ENCODE measurements at places on chromosomes 3 and 15.

DNA sequence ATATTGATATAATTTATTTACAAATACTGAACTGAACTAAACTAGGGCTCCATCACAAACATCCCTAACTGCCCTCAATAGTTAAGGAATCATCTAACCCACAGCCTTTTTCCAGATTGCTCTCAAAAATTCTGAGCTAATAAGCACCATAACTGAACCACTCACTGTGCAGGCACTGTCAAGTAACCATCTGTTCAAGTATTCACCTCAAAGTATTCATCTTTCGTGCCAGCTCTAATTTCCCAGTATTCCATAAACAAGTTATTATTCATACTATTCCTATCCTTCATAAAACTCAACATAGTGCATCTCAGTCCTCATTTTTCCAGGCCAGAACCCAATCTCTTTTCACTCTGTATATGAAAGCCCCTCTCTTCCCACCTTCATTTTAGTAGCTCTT lies 41.1 kb downstream of the THBS1 start:
- H3K27ac ChIP-seq: no peak overlapping the region
- H3K4me1 ChIP-seq: no peaks in the 10 kb centered on the region
- H3K36me3 ChIP-seq: no peaks in the 10 kb centered on the region

DNA sequence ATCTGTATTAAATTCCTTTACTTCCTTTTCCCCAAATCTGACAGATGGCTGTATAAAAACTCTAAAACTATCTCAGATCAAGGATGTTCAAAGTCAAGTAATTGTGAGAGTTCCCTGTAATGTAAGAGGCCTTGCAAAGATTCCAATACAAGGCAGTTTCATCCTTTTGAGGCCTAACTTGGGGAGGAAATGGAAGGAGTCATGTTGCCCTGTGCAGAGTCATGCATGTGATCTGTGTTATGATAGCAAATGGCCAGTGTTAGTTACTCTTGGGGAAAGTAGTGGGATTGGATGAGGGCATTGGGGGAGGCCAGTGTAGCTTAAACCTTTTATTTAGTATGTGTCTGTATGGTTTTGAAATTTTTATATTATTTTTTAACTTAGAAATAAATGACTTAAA lies 23.7 kb upstream of the FBXL22 start:
- no peak overlapping the region for H3K4me3 ChIP-seq
- peaks cover 9% of the 10 kb centered on the region for H3K36me3 ChIP-seq

DNA sequence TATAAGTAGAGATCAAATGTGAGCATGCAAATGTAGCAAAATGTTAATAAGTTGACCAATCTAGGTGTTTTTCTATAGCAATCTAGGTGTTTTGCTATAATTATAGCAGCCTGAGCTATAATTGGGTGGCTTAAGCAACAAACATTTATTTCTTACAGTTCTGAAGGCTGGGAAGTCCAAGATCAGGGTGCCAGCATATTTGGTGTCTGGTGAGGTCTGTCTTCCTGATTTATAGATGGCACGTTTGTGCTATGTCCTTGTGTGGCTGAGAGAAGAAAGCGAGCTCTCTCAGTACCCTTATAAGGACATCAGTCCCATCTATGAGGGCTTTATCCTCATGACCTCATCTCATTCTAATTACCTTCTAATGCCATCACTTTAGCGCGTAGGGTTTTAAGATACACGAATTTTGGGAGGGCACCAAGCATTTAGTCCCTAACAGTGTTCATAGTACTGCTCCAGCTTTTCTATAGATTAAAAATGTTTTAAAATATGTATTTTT lies 171.1 kb downstream of the GHSR start:
- H3K27me3 ChIP-seq: no peaks in the 10 kb centered on the region
- peak overlapping the region; percentile 58 for H3K27ac ChIP-seq
- no peak for DNase-seq
- H3K36me3 ChIP-seq: no peaks in the 10 kb centered on the region

GRCh38 chr15:95371664-95372063 lies 958.8 kb upstream of the NR2F2 start:
- no peak overlapping the region for H3K27ac ChIP-seq
- H3K36me3 ChIP-seq: no peaks in the 10 kb centered on the region
- DNase-seq: no peak
- no peaks in the 10 kb centered on the region for H3K4me1 ChIP-seq
- no peak overlapping the region for H3K4me3 ChIP-seq

GRCh38 chr3:37096288-37096687 lies 78.1 kb downstream of the LRRFIP2 start:
- no peak overlapping the region for H3K27ac ChIP-seq
- no peaks in the 10 kb centered on the region for H3K36me3 ChIP-seq
- peaks cover 7% of the 10 kb centered on the region for H3K4me1 ChIP-seq
- H3K27me3 ChIP-seq: no peaks in the 10 kb centered on the region
- no peak for DNase-seq
- no peak overlapping the region for H3K4me3 ChIP-seq

DNA sequence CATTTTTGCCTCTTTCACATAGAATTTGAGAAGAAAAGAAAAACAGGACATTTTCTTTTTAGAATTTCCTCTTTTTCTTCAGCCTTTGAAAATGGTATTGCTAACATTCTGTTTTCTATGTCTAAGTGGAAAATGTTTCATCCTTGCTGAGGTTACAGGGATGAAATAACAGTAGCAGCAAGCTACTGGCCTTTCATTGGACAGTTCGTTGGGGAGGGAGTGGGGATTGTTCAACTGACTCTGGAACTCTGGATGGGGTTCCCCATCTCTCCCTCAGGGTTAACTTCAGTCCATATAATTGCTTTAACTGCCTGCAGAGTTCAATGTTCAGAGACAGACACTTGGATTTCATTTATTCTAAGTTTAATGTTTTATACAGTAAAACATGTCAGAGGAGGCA lies 346.0 kb downstream of the NLGN1 start:
- H3K36me3 ChIP-seq: no peaks in the 10 kb centered on the region
- H3K27me3 ChIP-seq: no peaks in the 10 kb centered on the region
- no peak for DNase-seq
- H3K4me3 ChIP-seq: no peak overlapping the region
- no peak overlapping the region for H3K27ac ChIP-seq

DNA sequence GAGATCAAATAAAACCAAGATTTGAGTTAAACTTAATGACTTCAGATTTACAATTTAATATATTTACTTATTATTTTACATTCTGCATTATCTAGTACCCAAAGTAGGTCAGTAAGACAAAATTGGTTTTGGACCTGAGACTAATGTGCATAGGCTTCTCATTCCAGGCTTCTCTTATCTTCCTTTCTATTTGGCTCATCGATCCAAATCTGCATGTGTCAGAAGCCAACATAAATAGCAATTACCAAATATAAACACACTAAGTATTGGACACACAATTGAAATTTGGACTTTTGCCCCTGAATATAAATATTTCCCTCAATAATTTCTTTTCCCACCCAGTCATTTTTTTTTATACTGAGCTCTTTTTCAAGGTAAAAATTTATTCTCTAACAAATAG lies 290.6 kb upstream of the ARHGEF26 start:
- H3K27me3 ChIP-seq: no peaks in the 10 kb centered on the region
- H3K36me3 ChIP-seq: no peaks in the 10 kb centered on the region
- no peak overlapping the region for H3K4me3 ChIP-seq
- DNase-seq: no peak
- no peaks in the 10 kb centered on the region for H3K4me1 ChIP-seq
- H3K27ac ChIP-seq: no peak overlapping the region

DNA sequence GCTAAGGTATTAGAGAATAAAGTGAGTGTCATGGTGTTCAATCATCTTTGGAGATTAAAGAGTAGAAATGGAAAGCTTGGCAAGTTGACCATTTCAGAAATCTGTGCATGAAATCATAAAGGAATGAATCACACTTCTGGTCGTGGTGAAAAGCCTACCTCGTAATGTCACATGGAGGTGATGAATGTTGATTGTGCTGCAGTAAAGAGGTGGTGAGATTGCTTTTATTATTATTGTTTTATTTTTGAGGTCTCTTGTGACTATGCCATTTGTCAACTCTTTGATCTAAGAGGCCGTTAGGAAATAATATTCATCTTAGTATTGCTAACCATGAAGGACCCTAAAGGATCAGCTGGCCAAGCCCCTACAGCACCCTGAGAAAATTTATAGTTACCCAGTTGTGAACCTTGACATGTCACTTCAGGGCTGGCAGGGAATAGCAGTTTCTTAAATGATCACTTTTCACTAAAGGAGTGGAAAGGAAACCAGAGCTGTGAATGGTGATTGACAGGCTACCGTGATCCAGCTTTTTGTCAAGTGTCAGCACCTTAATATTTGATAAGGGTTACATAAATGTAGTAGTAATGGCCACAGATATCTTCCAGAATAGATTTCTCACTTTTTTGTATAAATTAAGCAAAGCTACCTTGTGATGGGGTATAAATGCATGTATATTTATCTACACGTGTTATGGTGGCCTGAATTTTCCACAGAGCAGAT lies 203.9 kb downstream of the PTPRG start:
- H3K27me3 ChIP-seq: no peaks in the 10 kb centered on the region
- H3K36me3 ChIP-seq: no peaks in the 10 kb centered on the region
- no peak for DNase-seq
- no peaks in the 10 kb centered on the region for H3K4me1 ChIP-seq
- H3K4me3 ChIP-seq: no peak overlapping the region
- no peak overlapping the region for H3K27ac ChIP-seq

DNA sequence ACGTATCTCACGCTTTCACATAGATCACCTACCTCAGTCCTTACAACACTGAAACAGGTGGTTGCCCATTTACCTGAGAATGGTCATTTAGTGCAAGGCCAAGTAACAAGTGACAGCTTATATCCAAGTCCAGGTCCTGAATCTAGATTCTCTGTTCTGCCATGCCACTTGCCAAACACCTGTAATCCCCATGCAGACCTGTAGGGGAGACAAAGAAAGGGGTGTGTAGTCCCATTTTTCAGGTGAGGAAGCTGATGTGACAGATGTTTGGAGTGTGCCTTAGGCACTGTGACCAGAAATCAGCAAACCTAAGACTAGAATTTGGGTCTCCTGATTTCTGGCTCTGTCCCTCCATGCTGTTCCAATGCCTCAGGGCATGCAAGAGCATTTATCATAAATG lies 12.7 kb downstream of the ZNF35 start:
- peaks cover 45% of the 10 kb centered on the region for H3K36me3 ChIP-seq
- no peak overlapping the region for H3K27ac ChIP-seq
- H3K4me1 ChIP-seq: no peaks in the 10 kb centered on the region
- DNase-seq: no peak
- no peak overlapping the region for H3K4me3 ChIP-seq

DNA sequence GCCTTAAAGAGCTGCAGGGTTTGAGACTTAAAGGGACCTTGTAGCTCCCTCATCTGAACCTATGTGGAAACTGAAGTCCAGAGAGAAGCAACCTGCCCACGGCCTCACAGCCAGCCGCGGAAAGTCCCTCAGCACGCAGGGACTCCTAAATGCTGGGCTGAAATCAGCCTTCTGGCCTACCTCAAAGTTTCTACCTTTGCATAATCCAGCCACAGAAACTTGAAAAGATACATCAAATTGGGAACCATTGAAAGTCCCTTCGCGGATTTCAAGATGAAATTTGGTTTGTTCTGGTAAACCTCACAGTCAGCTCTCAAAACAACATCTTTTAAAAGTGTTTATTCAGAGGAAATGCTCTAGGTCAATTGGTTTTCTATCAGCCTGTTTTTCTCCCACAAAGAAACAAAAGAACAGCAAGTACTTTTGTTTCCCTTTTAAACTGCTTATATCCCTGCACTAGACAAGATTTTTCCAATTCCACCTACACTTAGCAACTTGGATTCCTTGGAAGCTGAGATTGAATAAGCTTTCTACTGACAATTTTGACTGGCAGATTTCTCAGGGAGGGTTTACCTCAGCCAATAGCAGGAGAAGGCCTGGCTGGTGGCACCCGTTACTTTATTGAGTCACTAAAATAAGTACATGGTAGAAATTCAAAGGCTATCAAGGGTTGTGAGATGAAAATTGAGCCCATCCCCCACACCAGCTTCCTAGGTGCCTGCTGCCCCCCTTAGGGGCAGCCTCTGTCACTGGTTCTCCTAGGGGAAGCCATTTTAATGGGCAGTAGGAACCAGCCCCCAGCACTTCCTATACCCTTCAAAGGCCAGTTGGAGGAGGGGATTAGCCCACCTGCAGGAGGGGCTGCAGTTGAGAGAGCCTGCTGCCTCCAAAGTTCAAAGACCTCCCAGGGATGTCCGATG lies 171.2 kb downstream of the ADAMTS17 start:
- peaks cover 37% of the 10 kb centered on the region for H3K4me1 ChIP-seq
- no peak for DNase-seq
- no peak overlapping the region for H3K4me3 ChIP-seq
- H3K27ac ChIP-seq: no peak overlapping the region

DNA sequence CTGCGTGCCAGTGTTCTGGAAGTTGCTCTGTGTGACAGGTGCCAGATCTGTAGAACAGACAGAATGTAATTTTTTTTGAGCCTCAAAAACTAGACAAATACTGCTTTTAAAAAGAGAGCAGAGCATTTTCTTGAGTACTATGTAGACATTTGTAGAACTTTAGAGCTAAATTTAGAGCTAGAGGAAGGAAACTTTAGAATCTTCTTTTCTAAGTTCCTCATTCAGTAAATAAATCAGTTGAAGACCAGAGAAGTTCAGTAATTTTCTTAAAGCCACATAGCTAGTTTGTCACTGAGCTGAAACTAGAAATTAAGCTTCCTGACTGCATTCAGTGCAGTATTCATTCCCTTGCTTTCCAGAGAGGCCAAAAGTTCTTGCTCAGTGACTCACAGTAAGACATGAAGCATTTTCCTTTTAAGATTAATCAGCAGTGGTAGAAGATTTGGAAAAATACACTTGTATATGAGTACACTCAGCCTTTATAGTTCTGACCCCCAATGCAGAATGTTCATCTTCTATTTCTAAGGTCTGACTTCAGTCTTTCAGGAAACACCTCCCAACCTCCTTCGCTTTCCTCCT lies 83.6 kb upstream of the TSEN2 start:
- H3K36me3 ChIP-seq: no peaks in the 10 kb centered on the region
- DNase-seq: no peak
- no peak overlapping the region for H3K4me3 ChIP-seq
- H3K27me3 ChIP-seq: no peaks in the 10 kb centered on the region
- H3K4me1 ChIP-seq: no peaks in the 10 kb centered on the region
- peak overlapping the region; percentile 28 for H3K27ac ChIP-seq

- peak overlapping the region; percentile 82 for H3K27ac ChIP-seq
- DNase-seq: peak; percentile 91
- peaks cover 17% of the 10 kb centered on the region for H3K4me1 ChIP-seq
These were observed 13.7 kb upstream of the TLE3 start for GRCh38 chr15:70111203-70112073.

GRCh38 chr3:15271785-15272381 lies 60.5 kb downstream of the SH3BP5 start:
- H3K4me3 ChIP-seq: no peak overlapping the region
- H3K36me3 ChIP-seq: no peaks in the 10 kb centered on the region
- H3K27me3 ChIP-seq: no peaks in the 10 kb centered on the region
- peaks cover 19% of the 10 kb centered on the region for H3K4me1 ChIP-seq

GRCh38 chr3:165169368-165169767 lies 26.8 kb downstream of the SLITRK3 start:
- no peaks in the 10 kb centered on the region for H3K27me3 ChIP-seq
- no peak overlapping the region for H3K27ac ChIP-seq
- H3K4me1 ChIP-seq: no peaks in the 10 kb centered on the region
- no peak overlapping the region for H3K4me3 ChIP-seq
- H3K36me3 ChIP-seq: no peaks in the 10 kb centered on the region
